Activated CD8-positive, alpha-beta T cell treated with anti-CD3 and anti-CD28 coated beads for 36 hours (primary cell): ENCODE measurements at places on chromosomes 7 and 10.

- no peak for DNase-seq
Observed at GRCh38 chr10:76899490-76899889, 738.1 kb downstream of the KCNMA1 start.

DNA sequence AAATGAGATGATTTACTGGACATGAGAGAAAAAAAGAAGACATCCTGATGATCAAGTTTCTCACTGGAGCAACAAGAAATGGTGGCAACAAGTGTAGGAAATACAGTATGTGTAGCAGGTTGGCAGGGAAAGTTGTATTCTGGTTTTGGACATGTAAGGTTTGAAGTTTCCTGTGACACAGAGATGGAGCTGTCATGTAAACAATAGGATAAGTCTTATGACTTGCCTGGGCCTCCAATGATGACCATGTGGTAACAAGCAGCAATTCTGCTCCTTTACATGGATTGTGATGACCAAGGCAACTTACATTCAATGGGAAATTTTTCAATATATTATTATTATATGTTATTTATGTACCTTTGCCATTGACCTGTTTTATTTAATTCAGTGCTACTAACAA, 125.4 kb downstream of the KMT2E start:
- DNase-seq, result no peak

GRCh38 chr10:102508506-102508905, 4.7 kb downstream of the SUFU start:
- DNase-seq, result no peak

DNA sequence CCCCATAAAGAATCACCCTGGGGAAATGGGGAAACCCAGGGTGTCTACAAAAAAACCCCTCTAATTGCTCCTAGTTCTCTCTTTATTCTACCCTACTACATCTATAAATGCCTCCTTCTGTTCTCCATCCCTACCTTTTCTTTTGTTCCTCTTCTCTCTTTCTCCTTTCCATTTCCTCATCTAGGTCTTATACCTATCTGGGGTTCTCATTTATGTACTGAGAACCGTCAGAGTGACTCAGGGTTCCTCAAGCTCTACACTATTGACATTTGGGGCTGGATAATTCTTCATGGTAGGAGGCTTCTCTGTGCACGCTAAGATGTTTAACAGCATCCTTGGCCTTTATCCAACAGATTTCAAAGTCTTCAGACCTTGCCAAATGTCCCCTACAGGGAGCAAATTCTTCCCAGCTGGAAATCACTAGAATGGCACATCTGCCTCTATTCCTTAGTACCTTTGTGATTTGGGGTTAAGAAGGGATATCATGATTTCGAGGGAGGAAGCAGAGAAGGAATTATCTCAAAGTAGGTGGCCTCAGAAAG, 137.4 kb upstream of the PTN start:
- DNase-seq, result no peak

GRCh38 chr10:625333-625696, 64.2 kb downstream of the DIP2C start:
- DNase-seq, result no peak

DNA sequence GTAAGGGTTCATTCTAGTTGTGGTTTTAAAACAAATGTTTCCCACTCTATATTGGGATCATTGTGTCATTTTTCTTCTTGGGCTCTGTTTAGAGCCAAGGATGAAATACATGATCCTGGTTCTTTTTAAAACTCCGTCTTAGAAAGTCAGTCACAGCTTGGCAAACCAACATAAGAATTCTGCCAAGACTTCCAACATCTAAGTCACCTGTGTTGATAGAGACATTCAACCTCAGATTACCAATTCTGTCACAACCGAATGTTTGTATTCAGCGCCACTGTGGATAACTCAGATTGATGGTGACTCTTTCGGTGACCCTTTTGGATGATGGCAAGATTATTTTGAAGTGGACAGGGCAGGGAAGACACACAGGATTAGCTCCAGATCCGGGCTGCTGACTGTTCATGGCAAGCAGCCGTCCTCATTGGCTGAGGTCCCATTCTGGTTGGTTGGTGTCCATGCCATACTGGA, 255.4 kb downstream of the ARHGAP21 start:
- no peak for DNase-seq

DNA sequence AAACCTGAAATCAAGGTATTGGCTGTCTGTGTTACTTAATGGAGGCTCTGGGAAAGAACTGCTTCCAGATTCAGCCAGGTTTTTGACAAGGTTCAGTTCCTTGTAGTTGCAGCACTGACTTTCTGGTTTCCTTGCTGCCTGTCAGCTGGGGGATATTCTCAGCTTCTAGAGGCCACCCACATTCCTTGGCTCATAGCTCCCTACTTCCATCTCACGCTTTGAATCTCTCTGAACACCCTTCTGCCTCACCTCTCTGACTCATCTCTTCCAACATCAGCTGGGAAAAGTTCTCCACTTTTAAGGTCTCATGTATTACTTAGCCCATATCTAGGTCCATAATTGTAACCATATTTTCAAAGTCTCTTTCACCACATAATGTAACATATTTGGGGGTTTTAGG, 22.9 kb upstream of the GPR22 start:
- DNase-seq, result no peak

GRCh38 chr7:137245186-137245585, 98.3 kb downstream of the PTN start:
- DNase-seq, result no peak

- no peak for DNase-seq
Observed at GRCh38 chr10:132064771-132065437, 842 bp upstream of the JAKMIP3 start.

DNA sequence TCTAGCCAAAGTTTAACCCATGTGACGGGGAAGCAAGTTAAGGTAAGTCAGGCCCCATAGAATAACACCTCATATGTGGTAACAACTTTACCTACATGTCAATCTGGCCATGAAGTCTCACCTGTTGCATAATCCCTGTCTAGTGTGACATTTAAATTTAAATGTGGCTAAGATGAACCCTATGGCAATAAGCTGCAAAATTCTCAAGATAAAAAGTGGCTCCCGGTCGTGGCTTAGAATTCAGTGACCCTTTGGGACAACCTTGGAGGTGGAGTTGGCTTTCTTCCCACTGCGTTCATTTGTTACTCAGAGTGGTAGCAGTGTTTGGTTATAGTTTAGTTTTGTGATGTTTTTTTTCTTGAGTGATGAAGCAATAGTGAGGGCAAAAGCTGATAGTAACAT, 90.6 kb downstream of the ARID5B start:
- DNase-seq, result no peak

DNA sequence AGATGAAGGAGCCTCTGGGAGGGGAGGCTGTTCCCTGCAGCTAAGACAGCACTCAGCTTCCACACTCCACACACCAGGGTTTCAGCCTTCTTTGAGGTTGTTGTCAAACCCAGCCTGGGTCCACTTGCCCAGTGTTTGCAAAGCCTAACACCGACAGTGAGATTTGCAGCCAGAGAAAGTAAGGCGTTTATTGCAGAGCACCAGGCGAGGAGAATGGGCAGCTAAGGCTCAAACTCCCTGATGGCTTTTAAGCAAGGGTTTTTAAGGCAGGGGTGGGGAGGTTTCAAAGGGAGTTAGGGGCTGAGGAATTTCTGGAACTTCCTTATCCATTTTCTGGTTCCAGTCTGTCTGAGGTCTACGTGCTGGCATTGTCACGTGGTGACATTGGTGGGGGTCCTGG, 4.7 kb upstream of the ZNF775 start:
- no peak for DNase-seq

DNA sequence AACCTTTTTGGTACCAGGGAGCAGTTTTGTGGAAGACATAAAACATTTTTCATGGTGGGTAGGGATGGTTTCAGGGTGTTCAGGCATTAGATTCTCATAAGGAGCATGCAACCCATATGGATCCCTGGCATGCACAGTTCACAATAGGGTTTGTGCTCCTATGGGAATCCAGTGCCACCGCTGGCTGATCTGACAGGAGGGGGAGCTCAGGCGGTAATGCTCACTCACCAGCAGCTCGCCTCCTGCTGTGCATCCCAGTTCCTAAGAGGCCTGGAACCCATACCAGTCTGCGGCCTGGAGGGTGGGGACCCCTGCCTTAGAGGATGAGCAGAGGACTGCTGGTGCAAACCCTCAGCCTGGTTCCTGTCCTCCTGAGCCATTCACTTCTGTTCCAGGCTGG, 561.7 kb downstream of the SDK1 start:
- no peak for DNase-seq

DNA sequence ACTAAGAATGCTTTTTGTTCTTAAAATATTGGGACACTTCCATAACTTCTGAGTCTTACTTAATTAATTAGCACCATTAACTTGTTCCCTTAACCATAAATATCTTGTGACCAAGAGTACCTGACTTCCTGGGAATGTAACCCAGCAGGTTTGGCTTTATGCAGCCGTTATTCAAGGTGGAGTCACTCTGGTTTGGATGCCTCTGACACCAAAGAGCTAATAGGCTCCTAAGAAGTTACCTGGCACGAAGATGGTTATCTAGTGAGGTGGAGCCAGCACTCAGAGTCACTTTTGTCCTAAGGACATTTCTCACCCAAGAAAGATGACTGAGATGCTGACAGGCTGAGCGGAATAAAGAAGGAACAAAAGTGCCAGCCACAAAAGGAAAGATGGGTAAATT, 172.3 kb downstream of the C1GALT1 start:
- DNase-seq, result no peak

DNA sequence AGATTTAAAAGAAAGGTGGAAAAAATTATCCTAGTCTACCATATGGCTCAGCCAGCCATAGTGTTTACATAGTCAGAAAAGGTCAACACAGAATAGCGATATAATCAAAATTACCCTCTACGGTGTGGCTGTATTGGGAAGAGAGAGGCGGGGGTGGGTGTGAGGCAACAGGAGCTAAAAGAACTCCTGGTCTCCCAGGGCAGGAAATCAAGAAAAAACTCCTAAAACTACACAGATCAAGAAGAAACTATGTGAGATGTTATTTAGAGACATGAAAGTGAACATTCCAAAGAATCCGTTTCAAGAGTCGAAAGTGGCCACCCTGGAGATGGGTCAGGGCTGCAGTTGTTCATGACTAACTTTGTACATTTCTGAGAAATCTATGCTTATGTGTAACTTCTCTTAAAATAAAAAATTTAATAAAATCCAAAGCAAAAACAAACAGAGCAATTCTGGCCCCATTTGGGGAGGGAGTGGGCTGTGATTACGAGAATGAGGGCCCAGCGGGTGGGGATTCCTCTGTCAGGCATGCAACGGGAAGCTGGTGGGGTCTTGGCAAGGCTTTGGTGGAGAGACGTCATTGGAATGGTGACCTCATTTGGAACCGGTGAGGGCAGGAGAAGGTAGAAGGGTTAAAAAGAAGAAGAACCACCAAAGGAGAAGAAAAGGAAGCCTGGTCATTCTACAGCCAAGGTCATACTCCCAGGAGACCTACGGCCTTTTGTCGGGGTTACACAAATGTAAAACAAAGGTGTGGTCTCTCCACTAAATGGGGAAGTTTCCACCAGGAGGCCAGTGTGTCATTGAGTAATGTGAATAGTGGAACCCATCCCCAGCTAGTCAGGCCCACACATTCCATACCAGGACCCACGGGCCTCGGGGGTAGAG, 71.2 kb upstream of the DUSP5 start:
- peak; percentile 34 for DNase-seq

- DNase-seq, result no peak
Observed at GRCh38 chr10:5443429-5443828, 31.1 kb downstream of the NET1 start.

DNA sequence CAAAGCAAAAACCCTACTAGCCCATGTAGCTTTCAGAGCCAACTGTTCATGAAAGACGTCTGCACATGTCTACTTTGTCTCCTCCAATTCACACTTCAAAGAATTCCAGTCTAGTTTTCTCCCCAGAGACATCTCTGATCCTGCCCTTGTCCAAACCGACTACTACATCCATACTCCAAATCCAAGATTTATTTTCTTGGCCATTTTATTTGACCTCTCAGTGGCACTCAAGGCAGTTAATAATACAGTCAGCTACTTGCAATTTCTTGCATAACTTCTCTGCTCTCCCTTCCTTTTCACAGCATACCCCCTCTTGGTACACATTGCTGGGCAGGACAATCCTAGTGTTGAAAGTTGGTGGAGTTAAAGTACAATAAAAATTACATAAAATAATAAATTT, 170.9 kb upstream of the INHBA start:
- no peak for DNase-seq

DNA sequence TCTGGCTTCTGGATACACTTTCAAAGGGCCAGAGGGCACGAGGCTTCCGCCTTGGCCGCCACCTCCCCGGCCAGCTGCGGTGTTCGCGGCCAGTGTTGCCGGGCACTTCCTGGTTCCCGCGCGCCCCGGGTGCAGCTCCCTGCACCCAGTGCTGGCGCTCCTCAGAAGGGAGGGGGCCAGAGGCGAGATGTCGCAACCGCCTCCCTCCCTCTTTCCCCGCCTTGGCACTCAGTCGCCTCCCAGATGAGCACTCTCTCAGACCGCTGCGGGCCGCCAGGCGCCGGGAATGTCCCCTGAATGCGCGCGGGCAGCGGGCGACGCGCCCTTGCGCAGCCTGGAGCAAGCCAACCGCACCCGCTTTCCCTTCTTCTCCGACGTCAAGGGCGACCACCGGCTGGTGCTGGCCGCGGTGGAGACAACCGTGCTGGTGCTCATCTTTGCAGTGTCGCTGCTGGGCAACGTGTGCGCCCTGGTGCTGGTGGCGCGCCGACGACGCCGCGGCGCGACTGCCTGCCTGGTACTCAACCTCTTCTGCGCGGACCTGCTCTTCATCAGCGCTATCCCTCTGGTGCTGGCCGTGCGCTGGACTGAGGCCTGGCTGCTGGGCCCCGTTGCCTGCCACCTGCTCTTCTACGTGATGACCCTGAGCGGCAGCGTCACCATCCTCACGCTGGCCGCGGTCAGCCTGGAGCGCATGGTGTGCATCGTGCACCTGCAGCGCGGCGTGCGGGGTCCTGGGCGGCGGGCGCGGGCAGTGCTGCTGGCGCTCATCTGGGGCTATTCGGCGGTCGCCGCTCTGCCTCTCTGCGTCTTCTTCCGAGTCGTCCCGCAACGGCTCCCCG, at the start of gene FFAR4:
Gene FFAR4, plus strand, starts transcription at position 231 of the 842 bp plus-strand sequence. Its CDS starts 56 bp downstream, at position 287.
- DNase-seq, result no peak

DNA sequence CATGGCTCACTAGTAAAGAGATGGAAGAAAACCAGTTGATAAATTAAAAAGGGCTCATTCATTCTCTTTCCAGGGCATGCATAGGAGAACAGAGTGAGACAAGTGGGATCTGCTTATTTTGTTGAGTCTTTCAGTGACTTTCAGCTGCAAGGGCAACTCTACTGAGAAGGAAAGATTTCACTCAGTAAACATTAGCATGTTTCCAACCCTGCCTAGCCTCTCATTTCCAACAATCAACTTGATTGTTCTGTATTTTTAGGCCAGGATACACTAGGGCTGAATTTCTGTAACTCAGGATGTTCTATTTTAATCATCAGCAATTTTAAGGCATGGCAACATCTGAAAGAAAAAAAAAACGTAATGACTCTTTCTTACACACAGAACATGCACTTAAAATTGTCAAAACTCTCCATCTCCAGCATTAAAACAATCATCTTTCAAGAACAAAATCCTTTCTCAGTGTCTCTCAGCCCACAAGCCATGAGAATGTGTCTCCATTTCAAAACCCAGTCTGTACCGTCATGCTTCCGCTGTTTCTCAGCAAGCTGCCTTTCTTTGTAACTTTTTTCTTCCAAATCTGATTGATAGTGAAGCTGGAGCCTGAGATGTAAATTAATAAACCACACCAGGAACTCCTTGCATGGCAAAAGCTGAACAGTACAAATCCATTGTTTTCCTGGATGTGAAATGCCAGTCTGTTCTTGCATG, 147.2 kb upstream of the KLF14 start:
- DNase-seq, result no peak
